ENCODE measurements at places on chromosomes 6 and 20. TPM values are rescaled to one million over a fixed set of nuclear protein-coding genes. Genes with fewer than 3 reads are reported as not detected.

OPN5 gene
- total RNA-seq = not detected

MRPS10 gene
- 93.5 TPM for total RNA-seq

CALHM4 gene
- not detected for total RNA-seq

GGTLC1 gene
- total RNA-seq = not detected

RSPO3 gene
- total RNA-seq = not detected

JPH2 gene
- 3.1 TPM for total RNA-seq

FERMT1 gene
- total RNA-seq = 7.0 TPM

MAPK13 gene
- 0.46 TPM for total RNA-seq

DEFB127 gene
- not detected for total RNA-seq

KIFC1 gene
- total RNA-seq = 53.2 TPM

CLPSL1 gene
- total RNA-seq = not detected

CST7 gene
- total RNA-seq = not detected

CALHM6 gene
- total RNA-seq = not detected

CST4 gene
- not detected for total RNA-seq

ARID1B gene
- total RNA-seq = 13.8 TPM

NOTCH4 gene
- total RNA-seq = 1.6 TPM

SLC22A23 gene
- 8.2 TPM for total RNA-seq

PANK2 gene
- total RNA-seq = 62.1 TPM

DPPA5 gene
- total RNA-seq = not detected

EBF4 gene
- 7.2 TPM for total RNA-seq

GPX5 gene
- not detected for total RNA-seq

STMND1 gene
- 0.22 TPM for total RNA-seq

TSBP1 gene
- total RNA-seq = not detected

EPPIN gene
- total RNA-seq = not detected

TBC1D32 gene
- 5.7 TPM for total RNA-seq

WFDC5 gene
- not detected for total RNA-seq

ABCF1 gene
- total RNA-seq = 45.7 TPM

MRAP2 gene
- 0.86 TPM for total RNA-seq

DDX43 gene
- not detected for total RNA-seq

ADGRF4 gene
- 1.5 TPM for total RNA-seq

SKIC2 gene
- 29.9 TPM for total RNA-seq

SYNDIG1 gene
- 4.9 TPM for total RNA-seq

ISM1 gene
- not detected for total RNA-seq

PTCRA gene
- not detected for total RNA-seq

PDYN gene
- total RNA-seq = not detected

PRICKLE4 gene
- not detected for total RNA-seq

SALL4 gene
- total RNA-seq = 0.02 TPM

ZNF165 gene
- total RNA-seq = 0.09 TPM

ARMH2 gene
- total RNA-seq = not detected

MUC22 gene
- total RNA-seq = not detected

NRSN2 gene
- total RNA-seq = 45.1 TPM

NRM gene
- total RNA-seq = 14.0 TPM

PLA2G7 gene
- total RNA-seq = not detected

SLC4A11 gene
- 4.8 TPM for total RNA-seq

Data from A172 (cell line).